A549 (cell line): ENCODE measurements at places on chromosomes 11 and 22. TPM values are rescaled to one million over a fixed set of nuclear protein-coding genes. Genes with fewer than 3 reads are reported as not detected.

Gene FOXRED1
- 27.8 to 30.1 TPM (median 28.9 TPM) in 3 replicates for polyA plus RNA-seq

Gene LINC01488
- 0.05 to 0.11 TPM (median 0.09 TPM) in 3 replicates for polyA plus RNA-seq

Gene ILK
- polyA plus RNA-seq: 108 to 116 TPM (median 114 TPM) in 3 replicates

Gene CECR2
- 0.01 to 0.06 TPM (median 0.03 TPM) in 3 replicates for polyA plus RNA-seq

Gene CDON
- polyA plus RNA-seq: 1.3 to 1.9 TPM (median 1.7 TPM) in 3 replicates

Gene NXPE4
- not detected in 3 replicates for polyA plus RNA-seq

Gene LIPT2
- polyA plus RNA-seq: 3.8 to 4.9 TPM (median 4.8 TPM) in 3 replicates

Gene TIMP3
- polyA plus RNA-seq: 0.97 to 1.6 TPM (median 1.4 TPM) in 3 replicates

- DNase-seq: no peak
Observed at GRCh38 chr22:46763051-46763705, 728 bp downstream of the TBC1D22A start.

DNA sequence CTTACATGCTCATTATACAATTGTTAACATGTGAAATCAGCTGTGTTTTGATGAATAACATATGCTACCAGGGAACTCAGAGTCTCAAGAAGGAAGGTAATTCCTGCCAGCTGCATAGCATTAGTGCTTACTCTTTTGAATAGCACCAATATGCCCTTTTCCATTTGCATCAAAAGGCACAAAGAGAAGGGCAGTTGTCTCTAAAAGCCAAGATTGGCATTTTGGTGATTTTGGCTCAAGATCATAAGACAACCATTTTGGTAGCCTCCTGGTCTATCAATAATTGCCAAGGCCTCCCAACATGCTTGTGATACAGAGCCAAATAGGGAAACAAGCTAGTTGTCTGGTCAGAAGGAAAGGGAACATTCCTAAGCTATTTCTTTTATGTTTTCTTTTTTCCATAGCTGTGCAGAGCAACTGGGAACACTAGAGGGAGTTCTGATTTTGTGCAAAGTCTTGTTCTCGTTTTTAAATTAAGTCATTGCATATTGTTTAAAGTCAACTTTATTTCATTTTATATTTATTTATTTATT lies 416.7 kb upstream of the CHORDC1 start:
- DNase-seq: peak; percentile 1

DNA sequence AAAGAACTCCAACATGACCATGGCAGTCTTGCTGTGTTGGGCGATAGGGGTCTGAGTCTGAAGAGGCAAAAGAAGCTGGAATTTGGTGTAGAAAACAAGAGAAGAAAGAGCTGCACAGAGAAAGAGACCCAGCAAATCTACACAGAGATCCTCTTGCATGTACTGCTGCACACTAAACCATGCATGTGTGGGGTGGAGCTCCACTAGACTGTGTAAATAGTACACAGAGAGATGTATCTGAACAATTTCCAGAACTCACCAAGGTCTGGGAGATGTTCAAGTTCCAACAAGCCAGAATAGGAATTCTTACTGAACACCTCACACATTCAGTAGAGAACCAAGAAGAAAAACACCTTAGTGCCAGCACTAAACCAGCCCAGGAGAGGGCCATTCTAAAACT lies 42.3 kb downstream of the CSF2RB start:
- DNase-seq: no peak

GRCh38 chr11:133945087-133945974 lies 11.4 kb downstream of the IGSF9B start:
- DNase-seq: no peak

GRCh38 chr22:45026511-45026910 lies 16.7 kb upstream of the PHF21B start:
- DNase-seq: no peak

DNA sequence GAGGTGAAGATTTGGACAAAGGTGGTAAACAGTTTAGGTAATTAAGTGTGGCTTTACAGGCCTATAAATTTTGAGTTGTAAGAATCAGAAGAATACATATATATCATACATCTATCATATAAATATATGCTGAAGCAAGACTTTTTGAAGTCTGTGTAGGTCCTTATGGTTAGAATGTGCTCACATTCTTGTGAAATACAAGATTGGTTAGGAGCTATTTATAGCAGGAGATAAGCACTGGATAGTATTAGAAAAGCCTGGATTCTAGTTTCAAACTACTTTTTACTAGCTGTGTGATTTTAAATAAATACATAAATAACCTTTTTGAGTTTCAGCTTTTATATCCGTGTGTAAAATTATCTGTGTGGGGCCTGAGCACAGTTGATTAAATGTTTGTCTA lies 42.3 kb downstream of the ANKRD42 start:
- DNase-seq: no peak

- no peak for DNase-seq
Observed at GRCh38 chr11:66715346-66716085, 13.5 kb downstream of the SPTBN2 start.

DNA sequence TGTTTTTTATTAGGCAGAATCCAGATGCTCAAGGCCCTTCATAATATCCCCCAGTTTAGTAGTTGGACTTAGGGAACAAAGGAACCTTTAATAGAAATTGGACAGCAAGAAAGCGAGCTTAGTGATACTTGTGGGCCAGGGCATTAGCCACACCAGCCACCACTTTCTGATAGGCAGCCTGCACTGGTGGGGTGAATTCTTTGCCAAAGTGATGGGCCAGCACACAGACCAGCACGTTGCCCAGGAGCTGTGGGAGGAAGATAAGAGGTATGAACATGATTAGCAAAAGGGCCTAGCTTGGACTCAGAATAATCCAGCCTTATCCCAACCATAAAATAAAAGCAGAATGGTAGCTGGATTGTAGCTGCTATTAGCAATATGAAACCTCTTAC lies 1.4 kb downstream of the HBB start:
- DNase-seq: no peak

DNA sequence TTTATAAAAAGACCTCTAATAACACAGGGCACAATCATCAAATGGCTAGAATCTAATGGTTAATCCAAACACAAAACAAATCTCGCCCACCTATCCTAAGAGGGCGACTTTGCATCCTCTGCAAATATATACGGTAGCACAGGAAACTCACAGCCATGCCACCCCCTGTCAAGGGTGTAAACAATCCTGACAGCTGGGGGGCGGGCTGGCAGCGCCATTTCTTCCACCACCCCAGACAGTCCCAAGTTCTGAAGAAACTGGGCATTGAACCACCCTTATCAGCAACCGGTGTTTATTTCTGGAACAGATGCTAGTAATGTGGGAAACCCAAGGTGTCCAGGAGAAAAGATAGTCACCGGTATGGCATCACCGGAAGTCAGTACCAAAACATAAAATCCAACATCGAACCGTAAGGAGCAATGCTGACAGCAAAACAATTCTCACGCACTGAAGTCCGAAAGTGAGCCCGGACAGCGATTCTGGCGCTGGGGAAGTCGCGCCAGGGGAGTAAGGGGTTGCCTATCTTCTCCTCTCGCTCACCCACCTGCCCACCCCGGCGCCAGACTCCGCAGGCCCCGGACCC lies 825 bp downstream of the FBXO3 start:
- DNase-seq: no peak

- no peak for DNase-seq
Observed at GRCh38 chr22:27624705-27625104, 176.9 kb downstream of the MN1 start.

GRCh38 chr11:66892911-66893310 lies 36.0 kb downstream of the LRFN4 start:
- no peak for DNase-seq

GRCh38 chr22:47190276-47190956 lies 428.0 kb downstream of the TBC1D22A start:
- no peak for DNase-seq

DNA sequence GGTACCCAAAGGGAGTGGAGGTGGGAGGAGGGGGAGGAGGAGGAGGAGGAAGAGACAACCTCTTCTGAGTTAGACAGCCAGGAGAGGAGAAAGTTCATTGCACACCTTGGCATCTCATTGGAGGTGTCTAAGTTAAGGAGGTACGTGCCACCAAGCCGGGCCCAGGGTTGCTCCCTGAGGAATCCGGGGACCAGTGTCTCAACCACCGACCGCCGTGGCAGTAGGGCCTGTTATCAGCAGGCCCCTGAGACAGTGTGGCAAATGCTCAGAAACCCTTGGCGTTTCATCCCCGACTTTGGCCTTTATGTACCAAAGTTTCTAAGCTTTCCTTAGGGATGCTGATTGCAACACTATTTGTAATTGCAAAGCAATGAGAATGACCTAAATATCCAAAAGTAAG lies 95.0 kb upstream of the NNMT start:
- no peak for DNase-seq

GRCh38 chr22:43135565-43135964 lies 7.6 kb downstream of the MCAT start:
- DNase-seq: no peak

GRCh38 chr11:95241681-95242081 lies 10.7 kb upstream of the SESN3 start:
- DNase-seq: no peak

DNA sequence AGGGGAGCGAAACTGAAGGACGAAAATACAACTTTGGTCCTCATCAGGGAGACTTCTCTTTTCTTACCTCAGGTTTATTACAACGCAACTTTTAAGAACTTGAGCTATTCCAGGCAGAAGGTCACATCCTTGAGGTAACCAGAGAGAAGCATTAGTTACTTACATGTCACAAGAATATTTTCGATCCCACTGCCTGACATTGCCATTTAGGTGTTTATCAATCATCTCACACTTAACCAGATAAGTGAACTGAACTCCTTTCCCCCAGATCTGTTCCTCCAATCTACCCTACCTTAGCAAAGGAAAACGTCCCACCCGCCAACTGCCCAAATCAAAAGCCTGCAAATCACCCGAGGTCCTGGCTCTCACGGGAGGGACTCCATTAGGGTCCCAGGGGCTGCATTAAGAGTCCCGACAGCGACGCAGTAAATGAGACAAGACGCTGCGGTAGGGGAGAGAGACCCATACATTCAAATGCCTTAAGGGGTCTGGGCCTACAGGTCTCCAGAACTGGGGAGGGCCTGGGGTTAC lies 734 bp downstream of the ZNF280B start:
- DNase-seq: no peak

DNA sequence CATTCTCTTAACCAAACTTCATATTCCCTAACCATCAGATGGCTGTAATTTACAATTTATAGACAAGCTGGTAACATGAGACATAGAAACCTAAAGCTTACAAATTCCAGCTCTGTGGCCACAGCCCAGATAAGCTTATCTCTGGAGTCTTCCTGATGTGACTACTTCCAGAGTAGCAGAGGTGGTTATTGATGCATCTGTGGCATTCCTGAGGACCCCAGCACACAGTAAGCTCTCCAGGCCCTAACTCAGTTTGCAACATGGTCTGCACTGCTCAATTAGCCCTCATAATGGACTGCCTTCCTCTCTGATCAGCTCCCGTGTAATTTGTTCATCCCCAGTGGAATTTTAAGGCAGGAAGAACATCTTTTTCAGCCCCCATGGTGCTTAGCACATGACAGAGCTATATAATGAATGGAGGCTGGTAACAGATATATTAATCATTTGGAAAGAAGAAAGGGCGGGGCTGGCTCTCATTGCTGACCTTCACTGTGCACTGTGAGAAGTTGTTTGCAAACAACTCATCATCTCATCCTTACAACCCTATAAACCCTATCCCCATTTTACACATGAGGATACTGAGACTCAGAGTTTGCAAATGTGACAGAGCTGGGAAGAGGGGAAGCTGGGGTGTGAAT lies 30.1 kb upstream of the KCNJ11 start:
- DNase-seq: no peak

DNA sequence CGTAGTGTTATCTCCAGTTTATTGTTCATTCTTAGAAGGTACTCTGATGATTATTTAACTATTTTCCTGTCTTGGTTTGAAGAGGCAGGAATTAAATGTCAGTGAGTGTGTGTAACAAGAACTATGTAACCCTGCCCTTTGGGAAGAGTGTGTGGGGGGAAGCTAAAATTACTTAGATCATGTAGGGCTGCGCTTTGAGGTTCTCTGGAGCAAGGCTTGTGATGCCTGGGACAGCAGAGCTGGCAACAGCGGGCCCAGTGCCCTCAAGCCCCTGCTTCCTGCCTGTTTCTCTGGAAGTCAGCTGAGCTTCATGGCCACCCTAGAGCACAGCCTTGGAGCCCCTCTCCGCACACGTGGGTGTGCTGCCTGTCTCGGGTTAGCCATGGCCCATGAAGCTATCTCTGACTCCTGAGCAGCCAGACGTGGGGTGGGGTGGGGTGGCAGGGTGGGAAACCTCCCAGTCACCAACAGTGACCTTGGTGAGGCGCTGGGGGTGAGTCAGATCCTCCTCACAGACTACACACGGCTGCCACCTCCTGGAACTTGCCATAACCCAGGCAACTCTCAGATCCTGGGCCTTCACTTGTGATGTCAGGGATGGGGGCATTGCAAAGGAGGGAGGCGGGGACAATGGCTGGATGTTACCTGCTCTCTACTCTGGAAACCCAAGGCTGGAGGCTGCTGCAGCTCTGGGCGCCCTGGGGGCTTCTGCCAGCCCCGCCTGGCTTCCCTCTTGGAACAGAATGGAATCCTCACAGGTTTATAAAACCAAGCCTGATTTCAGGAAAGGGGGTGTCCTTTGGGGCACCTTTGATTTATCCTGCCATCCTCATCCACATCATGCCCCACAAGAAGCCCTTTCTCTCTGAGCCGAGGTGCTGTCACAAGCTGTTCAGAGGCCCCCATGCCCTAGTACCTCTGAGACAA lies 88.6 kb downstream of the SNX19 start:
- DNase-seq: peak; percentile 69

DNA sequence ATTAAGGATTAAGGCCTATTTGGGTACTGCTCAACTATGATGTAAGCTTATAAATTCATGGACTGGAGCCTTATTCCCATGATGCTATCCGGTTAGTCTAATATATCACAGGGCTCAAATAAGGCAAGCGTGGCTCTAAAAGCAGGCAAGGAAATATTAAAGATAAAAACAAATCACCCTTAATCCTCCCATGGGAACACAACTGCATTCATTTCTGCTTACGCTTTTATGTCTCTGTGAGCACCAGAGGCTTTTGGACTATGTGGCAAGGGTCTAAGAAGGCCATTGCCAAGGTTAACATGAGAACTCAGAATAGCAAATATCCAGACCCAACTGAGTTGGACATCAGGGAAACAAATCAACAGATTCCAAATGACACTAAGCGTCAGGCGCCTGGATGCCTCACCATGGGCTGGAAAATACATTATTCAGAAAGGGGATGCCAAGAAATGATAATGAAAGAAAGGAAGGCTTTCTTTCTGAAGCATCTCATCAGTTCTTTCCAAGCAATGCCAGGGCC lies 138.1 kb downstream of the SLC1A2 start:
- no peak for DNase-seq

DNA sequence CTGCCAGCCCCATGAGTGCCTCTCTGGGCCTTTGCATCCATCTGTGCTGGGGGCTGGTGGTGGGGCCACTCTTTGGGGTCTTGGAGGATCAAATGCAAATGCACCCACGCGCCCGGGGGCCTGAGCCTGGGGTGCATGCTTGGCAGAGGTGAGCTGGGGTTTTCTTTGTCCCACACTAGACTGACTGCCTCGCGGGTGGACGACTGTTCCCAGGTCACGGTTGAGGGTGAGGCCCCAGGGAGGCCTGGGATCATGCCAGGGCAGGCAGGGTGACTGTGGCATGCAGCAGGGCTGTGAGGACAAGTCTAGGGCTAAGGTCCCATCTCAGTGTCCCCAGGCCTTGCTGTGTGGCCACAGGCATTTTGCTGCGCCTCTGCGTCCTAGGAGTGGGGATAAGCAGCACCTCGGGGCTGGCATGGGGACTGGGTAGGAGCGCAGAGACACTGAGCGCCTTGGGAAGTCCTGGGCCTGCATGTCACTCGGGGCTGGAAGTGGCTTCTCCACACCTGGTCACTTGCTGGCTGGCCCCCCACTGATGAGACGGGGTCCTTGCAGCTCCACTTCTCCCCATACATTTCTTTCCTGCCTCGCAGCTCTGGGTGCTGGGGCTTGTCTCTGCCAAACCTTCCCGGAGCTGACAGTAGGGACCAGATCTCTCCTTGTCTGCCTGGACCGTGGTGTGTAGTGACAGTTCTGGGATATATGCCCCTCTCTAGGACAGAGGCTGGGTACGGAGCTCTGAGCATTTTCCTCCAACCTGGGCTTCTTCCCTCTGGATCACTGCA lies 133.1 kb downstream of the CTTN start:
- no peak for DNase-seq
